GM03348 (cell line): ENCODE measurements at places on chromosomes 6 and 20.

- DNase-seq: no peak
These were observed 16.7 kb upstream of the E2F1 start for GRCh38 chr20:33702861-33703260.

DNA sequence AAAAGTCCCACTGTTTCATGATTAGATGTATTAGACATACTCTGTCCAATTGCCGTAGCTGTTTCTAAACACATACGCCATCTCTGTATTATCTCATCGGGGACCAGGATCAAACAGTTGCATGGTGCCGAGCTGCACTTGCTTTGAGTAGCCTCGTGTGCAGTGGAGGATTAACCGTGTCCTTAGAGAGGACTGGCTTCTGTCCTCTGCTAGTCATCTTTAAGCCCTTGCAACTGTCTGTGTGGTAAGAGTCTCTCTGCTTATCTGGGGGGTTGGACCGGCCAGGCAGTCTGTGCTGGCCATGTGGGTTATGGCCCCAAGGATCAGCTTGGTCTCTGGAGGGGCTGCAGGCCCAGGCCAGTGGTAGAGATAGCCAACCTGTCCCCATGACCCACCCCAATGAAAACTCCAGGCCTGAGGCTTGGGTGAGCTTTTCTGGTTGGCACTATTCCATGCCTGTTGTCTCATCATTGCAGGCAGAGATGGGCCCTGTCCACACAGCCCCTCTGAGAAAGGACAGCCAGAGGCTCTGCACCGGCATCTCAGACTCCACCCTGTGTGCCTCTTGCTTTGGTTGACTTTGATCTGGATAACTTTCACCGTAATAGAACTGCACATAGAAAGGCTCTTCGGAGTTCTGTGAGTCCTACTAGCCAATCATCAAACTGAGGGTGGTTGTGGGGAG is 137.3 kb upstream of the SNX9 start:
- DNase-seq: no peak

DNA sequence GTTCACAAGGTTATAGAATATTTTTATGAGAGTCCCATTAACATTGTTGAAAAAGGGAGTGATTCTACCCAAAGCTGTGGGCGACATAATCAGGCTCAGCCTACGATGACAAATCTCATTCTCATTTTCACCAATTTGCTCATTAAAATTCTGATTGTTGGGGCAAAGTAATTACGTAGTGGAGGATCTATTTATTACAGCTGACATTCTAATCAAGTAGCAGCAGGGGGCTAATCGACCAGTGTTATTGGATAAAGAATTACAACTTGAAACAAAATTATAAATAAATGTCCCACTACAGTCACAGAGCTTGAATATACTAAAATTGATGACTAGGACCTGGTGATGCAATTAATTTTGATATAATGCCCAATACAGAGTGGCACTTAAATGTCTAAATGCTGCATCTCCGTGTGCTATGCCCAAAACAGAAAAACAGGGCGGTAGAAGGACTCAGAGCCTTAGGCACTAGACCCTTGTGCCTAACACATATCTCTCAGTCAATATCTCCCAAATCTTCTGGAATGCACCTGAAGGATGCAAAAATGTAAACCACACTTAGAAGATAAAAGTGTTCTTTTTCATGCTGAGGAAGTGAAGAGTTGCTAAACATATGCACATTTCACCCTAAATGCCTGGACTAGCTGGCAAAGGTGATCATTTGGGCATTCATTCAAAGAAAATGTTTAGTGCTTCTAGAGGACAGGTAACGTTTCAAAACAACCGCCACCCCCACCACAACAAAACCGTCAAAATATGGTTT is 88.3 kb downstream of the CD24 start:
- no peak for DNase-seq

GRCh38 chr6:143569040-143569439 is 57.5 kb upstream of the FUCA2 start:
- DNase-seq: peak; percentile 67

DNA sequence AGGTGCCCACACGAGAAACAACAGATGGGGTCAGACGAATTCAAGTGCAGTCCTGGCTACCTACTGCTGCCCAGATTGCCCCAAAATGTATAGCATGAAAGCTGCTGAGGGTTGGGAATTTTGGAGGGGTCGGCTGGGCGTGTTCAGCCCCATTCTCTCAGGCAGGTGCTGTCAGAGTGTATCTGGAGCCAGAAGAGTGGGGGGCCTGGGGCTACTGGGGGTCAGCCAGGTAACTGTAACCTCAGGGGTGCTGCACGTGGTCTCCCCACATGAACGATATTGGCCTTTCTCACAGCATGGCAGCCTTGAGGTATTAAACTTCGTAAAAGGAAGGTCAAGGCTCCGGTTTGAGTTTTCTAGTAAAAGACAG is 14.6 kb downstream of the SYNDIG1 start:
- no peak for DNase-seq

DNA sequence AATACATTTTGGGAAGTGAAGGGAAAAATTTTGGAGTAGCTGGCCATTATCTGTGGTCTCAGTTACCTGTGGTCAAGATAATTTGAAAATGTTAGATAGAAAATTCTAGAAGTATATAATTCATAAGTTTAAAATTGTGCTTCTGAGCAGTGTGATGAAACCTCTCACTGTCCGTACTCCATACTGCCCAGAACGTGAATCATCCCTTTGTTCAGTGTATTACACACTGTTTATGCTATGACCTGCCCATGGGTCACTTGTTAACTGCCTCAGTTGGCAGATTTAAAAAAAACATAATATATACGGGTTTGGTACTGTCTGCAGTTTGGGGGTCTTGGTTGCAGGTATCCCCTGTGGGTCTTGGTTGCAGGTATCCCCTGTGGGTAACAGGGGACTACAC is 4.1 kb upstream of the CALHM5 start:
- DNase-seq: no peak

- DNase-seq: peak; percentile 50
These were observed 384.5 kb upstream of the HSF2 start for GRCh38 chr6:122014961-122015360.

DNA sequence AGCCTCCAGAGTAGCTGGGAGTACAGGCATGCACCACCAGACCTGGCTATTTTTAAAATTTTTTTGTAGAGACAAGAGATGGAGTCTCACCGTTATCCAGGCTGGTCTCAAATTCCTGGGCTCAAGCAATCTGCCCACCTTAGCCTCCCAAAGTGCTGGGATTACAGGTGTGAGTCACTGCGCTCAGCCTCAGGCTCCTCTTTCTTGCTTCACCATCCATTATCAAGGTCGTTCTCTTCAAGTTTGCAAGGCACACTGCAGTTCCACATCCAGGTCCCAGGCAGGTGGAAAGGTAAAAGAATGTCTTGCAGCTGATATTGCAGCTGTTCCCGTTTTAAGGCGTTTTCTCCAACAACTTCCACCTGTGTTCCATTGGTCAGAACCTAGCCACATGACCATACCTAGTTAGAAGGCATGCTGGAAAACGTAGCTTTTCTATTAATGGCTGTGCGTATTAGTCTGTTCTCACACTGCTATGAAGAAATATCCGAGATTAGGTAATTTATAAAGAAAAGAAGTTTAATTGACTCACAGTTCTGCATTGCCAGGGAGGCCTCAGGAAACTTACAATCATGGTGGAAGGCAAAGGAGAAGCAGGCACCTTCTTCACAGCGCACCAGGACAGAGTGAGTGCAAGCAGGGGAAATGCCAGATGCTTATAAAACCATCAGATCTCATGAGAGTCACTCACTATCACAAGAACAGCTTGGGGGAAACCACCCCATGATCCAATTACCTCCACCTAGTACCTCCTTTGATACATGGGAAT is 51.7 kb downstream of the PCNA start:
- DNase-seq: no peak

- peak; percentile 50 for DNase-seq
These were observed 143.3 kb downstream of the UST start for GRCh38 chr6:148890096-148890495.

DNA sequence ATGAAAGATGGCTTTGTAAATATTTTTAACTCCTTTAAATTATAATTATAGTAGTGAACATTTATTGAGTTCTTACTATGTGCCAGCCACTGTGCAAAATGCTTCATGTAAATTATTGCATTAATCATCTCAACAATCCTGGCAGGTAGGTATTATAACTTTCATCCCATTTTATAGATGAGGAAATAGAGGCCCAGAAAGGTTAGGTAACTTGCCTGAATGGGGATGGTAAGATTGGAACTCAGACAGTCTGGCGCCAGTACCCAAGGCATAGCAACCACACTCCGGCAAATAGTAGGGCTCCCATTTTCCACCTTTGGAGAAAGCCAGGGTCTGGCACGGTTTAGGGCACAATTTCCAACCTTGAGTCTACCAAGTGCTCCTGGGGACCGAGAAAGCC is 129.8 kb downstream of the VEGFA start:
- no peak for DNase-seq

DNA sequence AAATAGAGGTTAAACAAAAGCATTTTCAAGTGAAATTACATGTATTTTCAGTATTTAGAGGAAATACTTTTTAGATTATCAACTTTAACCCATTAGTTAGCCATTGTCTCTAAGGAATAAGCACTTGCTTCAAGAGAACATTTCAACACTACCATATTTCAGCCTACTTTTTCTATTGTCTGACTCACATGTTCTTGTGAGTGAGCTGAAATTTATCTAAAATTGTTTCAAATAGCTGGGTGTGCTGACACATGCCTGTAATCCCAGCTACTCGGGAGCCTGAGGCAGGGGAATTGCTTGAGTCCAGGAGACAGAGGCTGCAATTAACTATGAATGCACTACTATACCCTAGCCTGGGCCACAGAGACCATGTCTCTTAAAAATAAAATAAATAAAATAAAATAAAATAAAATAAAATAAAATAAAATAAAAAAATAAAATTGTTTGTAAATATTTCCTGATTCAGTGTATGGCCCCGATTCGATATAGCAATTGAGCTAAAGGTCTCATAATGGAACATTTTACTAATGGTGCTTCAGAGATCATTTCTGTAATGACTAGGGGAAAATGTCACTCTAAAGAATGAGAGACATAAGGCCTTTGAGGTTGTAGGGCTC is 324.6 kb upstream of the PLCB4 start:
- no peak for DNase-seq

- no peak for DNase-seq
These were observed at the start of gene SLC22A7 for GRCh38 chr6:43297644-43298564. SLC22A7 (plus strand) TSS chr6:43298260; CDS start chr6:43298359, 99 bp downstream.

- DNase-seq: peak; percentile 20
These were observed 619.4 kb upstream of the CDH4 start for GRCh38 chr20:60632391-60633262.
